ENCODE measurements at places on chromosomes 7 and 10.
A peak's percentile ranks its signal among the peaks of the same experiment; 100 is the strongest.

DNA sequence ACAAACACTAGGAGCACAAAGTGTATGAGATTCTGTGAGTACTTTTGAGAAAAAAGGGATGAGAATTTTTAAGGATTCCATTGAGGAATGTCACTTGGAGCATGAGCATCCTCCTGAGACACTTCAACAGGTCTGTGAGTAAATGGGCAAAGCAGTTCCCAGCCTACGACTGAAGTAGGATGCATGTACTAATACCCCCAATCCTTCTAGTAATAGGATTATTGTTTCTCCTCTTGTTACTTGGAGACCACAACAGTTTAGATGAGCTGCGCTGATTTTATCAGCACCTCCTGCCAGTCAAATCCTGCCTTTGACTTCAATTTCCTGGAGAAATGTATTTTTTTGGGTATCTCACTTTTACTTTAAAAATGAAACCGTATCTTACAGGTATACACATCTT is 820 bp downstream of the BBS9 start:
- DNase-seq: peak; percentile 29

GRCh38 chr7:69663911-69664832 is 65.9 kb downstream of the AUTS2 start:
- no peak for DNase-seq

DNA sequence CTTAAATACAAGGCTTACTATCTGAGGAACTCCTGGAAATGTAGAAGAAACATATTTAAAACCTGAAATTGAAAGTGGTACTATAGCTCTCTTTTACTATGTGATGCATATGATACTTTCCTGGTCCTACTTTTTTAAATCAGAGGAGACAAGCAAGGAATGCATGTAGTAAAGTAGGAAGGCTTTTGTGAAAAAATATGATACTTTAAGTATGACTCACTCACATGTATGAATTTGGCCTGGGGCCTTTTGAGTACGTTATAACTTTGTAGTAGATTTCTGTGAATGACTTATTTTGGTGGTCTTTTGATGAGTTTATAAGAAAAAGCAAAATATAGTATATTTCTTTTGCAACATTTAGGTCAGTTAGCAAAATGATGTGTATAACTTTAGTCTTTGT is 53.8 kb downstream of the TAX1BP1 start:
- DNase-seq: no peak

DNA sequence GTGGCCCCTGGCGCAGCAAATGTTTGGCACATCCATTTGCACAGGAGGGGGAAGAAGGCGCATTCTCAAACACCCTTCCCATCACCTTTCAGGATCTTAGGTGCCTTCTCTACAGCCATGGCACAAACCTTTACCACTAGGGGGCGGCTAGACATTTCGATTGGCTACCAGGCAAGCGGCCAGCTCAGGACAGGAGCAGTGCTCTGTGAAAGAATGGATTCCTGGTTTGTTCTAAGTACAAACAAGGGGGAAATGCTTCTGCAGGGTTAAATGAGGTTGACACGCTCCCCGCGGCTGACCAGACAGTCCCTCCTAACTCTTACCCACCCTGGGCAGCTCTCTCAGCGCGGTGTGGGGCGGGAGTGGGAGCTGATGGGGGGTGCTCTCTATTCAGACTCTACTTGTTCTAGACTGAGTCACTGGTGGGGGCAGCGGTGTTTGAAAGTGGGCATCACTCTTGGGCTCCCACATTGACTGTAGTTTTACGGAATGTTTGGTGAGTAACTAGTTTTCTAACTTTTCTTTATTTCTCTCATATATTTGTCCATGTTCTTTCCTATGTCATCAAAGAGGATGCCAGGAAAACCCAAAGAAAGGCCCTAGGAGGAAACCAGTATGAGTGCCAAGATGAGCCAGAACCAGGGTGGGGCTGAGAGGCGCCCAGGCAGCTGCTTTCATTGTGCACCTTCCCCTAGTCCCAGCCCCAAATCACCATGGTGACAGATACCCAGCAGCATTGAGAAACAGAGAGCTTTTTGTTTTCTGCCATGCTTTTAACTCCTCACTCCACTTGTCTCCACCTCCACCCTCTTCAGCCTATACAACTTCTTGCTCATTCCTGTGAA is 61.4 kb upstream of the GPR158 start:
- DNase-seq: peak; percentile 31

- no peak for DNase-seq
Observed at GRCh38 chr10:61855771-61856170, 45.7 kb upstream of the ARID5B start.

DNA sequence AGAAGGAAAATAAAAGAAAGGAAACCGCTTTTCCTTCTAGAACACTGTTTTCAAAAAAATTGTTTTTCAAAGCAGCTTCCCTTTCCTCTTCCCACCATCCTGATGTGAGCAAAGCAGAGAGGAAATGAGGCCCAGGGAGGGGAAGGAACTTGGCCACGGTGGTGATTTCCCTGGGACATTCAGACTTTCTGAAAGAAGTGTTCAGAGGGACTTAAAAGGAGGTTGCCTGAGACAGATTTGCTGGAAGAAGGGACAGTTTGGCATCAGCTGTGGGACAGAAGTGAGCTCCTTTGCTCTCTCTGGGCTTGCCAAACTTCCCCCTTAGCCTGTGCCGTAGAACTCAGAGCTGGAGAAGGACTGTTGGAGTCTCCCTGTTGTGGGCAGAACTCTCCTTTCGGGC is 30.3 kb downstream of the ADCYAP1R1 start:
- no peak for DNase-seq

GRCh38 chr7:75737856-75738603 is 711 bp downstream of the HIP1 start:
- no peak for DNase-seq

DNA sequence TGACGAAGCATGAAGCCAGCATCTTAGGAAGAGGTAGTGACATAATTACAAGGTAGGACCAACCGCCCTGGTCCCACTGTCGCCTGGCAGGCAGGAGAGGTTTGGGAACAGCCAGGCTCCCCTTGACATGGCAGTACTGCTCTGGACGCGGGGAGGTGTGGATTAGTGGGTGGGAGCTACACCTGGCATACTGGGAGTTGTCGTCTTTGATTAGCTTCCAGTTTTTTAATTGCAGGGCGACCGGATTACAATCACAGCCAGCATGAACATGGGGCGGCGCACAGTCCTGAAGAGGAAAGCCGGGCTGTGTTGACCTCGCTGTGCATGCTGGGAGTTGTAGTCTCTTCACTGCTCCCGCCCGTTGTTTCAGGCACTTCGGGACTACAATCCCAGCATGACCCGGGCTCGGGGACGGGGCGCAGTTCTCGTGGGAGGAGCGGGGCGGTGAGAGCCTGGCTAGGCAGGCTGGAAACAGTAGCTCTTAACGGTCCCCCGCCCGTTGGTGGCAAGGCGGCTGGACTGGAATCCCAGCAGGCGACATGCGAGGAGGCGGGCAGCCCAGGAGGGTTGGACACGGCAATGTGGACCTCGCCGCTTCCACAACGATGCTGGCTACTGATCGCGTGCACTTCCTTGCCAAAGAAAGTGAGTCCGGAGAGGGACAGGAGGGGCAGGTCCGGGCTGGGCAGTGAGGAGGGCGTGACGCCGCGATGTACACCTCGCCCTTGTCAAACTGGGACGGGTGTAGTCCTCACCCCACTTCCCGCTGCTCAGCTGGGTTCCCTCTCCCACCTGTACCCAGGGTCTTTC is 98.0 kb upstream of the ZNF722 start:
- peak; percentile 80 for DNase-seq

DNA sequence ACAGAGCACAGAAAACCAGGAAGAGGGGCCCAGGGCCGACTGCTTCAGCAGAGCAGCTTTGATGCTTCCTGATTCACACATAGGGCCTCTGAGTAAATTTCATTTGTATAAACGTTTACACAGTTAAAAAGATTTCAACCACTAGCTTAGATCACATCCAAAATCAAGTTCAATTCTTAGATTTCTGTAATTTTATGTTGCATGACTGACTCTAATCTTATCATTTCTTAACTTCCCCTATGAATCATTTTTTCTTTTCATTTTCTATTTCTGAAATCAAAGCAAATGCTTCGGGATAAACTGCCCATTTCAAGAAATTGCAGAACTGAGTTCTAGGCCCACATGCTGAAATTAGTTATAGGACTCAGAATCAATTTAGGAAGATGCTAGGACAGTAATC is 224.7 kb downstream of the INHBA start:
- DNase-seq: no peak

DNA sequence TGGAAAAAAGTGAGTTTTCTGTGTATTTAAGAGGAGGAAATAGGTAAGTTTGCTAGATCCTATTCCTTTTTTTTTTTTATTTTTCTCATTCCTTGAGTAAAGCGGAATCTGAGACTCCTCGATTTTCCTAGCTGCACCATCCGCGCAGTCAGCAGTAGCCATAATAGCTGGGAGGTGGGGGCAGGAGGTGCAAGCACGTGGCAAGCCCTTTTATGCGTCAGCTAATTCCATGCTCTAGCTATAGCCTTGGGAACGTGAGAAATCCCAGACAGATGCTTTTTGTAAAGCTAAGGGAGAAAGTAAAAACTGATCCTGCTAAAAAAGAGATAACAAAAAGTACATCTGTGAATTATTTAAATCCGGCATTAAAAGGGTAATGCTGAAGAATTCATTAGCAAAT is 33.2 kb upstream of the TPK1 start:
- no peak for DNase-seq

DNA sequence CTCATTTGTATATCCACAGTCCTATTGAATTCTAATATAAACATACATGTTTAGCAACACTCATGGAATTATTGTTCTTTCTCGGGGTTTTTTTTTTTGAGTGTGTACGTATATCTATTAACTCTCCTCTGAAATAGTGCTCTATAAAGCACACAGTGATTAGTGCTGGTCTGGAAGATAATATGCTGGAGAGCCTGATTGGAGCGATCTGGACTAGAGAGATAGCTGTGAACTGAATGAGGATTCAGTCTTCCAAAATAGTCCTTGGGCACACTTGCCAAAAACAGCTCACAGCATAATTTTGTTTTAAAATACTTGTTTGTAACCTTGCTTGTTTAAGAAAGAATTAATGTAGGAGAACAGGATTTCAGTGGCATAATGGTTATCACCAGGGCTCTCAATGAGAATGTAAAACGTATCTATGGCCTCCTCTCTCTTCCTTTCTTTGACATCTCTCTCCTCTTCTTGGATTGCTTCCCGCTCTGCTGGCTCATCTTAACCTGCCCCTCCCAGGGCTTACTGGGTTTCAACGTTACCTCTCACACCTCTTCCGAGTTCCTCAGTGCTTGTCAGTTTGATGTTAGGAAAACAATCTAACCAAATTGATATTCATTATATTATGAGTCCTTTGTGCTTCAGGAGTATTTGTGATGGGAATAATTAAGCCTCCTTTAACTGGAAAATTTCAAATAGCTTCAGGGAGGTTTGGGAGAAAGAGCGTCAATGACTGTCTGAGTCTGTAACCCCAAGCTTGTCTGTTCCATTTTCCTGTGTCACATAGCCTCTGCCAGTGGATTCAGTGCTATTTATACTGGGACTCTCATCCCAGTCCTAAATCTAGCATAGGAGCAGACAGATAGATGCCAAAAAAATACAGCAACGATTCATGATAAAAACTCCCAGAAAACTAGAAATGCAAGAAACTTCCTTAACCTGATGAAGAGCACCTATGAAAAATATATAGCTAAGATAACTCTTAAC is 16.2 kb upstream of the AGK start:
- no peak for DNase-seq

- no peak for DNase-seq
Observed at GRCh38 chr10:129621693-129622092, 154.7 kb downstream of the MGMT start.

- no peak for DNase-seq
Observed at GRCh38 chr10:22934726-22935125, 6.9 kb downstream of the ARMC3 start.

DNA sequence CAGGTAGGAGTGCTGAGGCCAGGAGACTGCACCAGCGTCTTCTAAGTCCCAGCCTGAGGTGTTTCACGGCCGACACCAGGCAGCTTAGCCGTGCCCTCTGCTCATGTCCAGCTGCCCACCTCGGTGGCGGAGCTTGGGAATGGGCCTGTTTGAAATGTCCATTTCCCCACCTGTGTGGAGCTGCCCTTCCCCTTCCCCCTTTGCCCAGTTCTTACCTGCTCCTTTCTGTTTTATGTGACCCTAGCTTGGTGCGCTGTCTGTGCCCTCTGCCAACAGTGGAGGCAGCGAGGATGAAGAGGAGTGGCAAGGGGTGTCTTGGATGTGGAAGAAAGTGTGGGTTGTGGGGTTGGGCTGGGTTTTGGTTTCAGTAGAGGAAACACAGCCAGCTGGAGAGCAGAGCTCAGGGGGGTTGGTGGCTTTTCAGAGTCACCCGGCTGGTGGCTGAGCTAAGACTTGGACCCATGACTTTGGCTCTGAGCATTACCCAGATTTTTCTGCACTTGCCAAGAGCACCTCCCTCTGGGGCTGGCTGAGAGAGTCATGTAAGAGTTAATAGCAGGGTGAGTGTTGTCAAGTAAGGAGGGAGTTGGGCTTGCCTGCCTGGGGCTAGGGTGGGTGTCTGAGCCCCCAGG is 37.4 kb downstream of the GBX1 start:
- DNase-seq: no peak

Measured in CD4-positive, alpha-beta T cell treated with Interleukin-15 for 4 hours (primary cell).